ENCODE measurements at places on chromosomes 16 and 17.

GRCh38 chr17:32625971-32626370 is 139.2 kb downstream of the CDK5R1 start:
- DNase-seq: no peak

GRCh38 chr17:72705905-72706395 is 386.5 kb downstream of the SLC39A11 start:
- no peak for DNase-seq

DNA sequence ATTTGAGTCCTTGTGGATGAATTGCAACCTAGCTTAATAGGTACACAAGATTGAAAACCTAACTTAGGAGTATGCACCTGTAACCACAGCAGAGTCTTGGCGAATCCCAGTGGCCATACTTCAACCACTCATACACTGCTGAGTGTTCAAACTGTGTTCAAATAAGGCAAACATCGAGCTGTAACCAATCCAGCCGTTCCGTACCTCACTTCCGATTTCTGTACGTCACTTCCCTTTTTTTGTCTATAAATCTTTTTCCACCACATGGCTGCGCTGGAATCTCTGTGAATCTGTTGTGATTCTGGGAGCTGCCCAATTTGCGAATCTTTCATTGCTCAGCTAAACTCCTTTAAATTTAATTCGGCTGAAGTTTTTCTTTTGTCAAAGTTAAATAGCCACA is 190.6 kb downstream of the MAF start:
- no peak for DNase-seq

DNA sequence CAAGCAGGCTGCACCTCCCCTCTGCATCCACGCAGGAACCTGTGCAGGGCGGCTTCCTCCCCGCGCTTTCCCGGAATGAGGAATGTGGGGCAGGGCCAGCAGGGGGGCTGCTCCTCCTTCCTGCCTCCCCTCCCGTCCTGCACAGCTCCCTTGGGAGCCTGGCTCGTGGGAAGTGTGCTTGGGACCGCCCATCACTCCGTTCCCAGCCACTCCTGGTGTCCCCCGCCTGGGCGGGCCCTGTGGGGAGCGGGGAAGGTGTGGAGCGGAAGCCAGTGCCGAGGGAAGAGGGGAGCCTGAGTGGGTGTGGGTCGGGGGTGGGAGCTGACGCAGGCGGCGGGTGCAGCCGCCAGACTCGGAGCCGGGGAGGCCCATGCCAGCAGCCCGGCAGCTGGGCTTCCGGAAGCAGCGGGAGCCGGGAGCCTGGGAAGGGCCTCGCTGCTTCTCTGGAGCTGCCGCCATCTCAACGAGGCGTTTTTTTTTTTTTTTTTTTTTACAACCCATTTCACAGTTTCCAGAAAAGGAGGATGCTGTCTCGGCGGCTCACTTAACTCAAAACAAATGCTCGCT is 24.1 kb downstream of the BAHCC1 start:
- no peak for DNase-seq

All from T follicular helper cell (primary cell).